ENCODE measurements at places on chromosomes 12 and 14. TPM values are rescaled to one million over a fixed set of nuclear protein-coding genes. Genes with fewer than 3 reads are reported as not detected.

CLEC1A gene
- 1.5 TPM for polyA plus RNA-seq

RERGL gene
- 5.0 TPM for polyA plus RNA-seq

- no peak for DNase-seq
Measured at GRCh38 chr14:67395876-67396189, 16.1 kb downstream of the PLEK2 start.

- DNase-seq: no peak
Measured at GRCh38 chr14:81519200-81520011, 14.2 kb downstream of the SEL1L start.

DNA sequence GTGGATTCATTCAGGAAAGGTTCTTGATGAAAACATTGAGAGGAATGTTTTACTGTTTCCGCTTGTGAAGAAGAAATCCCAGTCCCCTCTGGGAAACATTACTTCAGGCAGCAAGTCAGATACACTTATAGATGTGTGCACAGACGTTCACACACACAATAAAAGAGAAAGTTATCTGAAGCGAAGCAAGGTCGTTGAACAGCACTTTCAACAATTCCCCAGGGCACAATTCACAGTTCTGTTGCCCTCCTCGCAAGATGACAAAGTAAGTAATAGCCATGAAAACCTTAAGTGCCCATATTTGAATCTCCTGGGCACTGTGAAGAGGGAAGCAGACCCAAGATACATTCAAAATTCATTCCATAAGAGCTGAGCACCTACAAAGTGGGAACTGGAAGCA lies 156.6 kb upstream of the CAND1 start:
- DNase-seq: no peak

GRCh38 chr12:123621619-123622530 lies 11.6 kb downstream of the EIF2B1 start:
- DNase-seq: no peak

DNA sequence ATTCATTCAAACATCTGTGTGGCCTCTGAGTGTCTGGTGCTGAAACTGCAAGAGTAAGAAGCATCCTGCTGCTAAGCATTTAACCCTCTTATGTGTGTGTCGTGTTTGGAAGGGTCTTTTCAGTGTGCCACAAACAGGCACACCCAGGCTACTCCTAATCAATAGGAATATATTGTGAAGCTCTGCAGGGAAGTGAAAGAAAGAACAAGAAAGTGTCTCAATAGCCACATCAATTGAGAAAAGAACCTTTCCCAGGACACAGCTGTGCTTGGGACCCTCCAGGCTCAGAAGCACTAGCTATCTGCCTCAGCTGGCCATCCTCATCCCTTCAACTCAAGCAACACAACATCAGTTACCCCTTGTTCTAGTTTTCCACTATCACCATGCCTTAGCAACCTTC lies 13.4 kb upstream of the KRAS start:
- DNase-seq: no peak

DNA sequence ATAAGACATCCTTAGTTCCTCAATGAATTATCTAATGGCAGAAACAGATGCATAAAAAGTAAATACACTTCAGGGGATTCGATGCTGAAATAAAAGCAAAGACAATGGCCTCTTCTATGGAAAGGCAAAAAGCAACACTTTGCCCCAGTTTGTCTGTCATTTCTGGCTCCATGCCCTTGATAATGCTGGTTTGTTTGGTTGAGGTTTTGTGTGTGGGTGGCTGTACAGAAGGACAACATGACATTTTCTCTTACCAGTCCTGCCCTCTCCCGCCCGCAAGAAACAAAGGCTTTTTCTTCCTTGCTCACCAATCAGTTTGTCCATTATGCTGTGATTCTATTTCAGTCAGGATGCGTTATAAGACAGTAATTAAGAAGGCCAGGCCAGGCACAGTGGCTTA lies 18.1 kb upstream of the WDR89 start:
- DNase-seq: no peak

DNA sequence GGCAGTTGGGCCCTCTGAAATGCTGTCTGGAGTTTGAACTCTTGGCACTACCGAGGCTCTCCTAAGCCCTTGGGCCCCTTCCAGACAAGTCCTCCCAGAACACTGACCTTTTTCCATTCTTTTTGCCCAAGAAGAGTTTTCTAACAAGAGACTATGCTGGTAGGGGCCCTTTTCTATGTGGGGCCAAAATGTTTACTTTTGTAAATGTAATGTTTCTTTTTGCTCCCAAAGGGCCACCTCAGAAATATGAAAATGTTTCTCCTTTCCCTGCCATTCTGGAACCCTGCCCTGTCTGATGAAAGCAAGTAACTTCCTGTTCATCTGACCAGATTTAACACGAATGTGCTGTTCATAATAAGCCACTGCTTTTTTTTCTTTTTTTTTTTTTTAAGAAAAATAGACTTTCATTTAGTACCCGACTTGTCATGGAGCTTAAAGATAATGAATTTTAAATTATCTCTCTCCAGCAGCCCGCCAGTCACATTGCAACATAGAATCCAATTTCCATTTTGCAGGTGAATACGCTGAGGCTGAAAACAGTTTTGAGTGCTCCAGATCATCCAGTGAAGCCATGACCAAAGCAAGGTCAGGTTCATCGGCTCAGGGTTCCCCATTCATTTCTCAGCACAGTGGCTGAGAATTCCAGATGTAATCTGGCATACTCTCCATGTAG lies 169.9 kb downstream of the DPF3 start:
- no peak for DNase-seq

GRCh38 chr12:29782285-29782870 lies 1.4 kb downstream of the TMTC1 start:
- DNase-seq: no peak

- DNase-seq: no peak
Measured at GRCh38 chr14:105783707-105784106, 257.3 kb downstream of the TMEM121 start.

DNA sequence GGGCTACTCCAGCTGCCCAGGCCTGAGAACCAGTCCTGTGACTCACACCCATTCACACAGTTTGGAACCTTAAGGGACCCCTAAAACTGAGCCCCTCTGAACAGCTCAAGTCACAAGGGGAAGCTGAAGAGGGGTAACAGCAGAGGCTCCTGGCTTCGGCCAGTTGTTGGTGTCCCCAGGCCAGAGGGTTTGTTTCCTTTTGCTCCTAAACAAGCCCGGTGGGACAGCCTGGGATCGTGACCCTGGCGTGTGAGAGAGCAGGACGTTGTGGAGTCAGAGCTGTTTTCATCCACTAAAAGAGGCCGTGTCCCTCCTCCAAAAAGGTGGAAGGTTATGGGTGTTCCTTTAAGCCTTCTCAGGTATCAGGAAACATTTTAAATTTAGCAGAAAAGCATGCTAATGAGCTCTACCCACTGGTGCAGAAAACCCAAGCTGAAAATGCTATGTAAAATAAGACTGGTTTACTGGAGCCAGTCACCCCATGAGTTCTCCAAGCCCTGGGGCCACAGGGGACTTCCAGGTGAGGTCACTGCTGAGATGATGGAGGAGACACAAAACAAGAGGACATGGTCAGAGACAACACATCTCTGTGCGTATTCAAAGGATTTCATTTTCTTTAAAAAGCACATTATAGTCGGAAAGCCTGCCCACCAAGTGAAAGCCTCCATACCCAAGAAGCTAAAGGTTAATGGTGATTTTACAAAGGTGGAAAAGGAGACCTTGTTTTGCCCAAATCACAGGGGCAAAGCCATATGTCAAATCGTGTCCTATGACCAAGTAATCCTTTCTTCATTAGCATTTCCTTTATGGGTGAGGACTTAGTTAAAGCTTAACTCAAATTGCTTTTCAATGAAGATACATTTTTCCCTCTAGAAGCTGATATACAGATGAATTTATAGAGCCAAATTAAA lies 14.1 kb downstream of the PRKAB1 start:
- no peak for DNase-seq

GRCh38 chr12:3437986-3438385 lies 53.0 kb upstream of the PRMT8 start:
- DNase-seq: no peak

DNA sequence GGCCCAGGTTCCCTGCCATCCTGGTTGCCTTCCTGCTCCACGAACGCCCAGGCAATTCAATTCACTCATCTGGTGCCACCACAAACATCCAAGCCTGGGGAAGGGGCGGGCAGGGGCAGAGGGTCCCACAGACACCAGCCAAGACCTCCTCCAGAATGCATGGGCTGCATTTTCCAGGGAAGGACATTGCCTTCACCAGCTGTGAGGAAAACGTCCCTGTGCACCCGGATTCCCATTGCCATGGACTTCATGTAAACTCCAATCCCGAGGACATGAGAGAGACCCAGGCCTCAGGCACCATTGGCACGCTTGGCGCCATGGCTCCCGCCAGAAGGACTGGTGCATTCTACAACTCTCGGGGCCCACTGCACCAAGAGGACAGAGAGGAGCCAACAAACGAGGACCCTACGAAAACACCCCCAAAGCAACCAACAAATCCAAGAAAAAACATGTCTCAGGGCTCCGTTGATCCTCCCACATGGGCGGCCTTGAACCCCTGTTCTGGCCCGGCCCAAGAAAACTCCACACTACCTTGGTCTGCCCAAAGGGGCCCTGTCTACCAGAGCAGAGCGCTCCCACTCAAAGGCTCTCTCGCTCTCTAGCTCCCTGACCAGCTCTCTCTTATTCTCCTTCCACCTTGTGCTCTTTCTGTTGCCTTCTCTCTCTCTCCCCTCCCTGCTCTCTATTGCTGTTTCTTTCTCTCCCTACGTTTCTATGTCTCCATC lies 183.9 kb downstream of the ALG10 start:
- no peak for DNase-seq

Measured in spleen (tissue), 13 donors.